ENCODE measurements at places on chromosomes 7 and 10.

DNA sequence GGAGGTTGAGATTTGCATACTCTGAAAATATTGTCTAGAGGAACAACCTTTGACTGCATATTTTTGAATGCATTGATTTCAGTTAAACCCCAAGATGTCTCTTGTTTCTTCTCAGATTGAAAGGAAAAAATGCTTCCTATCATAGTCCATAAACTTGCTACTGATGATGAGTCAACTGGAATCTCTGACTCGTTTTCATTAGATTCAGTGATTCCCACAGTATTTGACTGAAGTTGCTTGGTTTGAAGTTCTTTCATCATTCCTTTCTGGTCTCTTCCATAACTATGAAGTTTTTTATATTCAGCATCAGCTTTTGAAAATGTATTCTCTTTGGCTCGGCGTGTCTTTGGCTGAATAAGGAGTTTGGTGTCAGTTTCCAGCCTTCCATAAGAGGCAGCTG is 10.7 kb downstream of the PEX1 start:
- no peak for DNase-seq

DNA sequence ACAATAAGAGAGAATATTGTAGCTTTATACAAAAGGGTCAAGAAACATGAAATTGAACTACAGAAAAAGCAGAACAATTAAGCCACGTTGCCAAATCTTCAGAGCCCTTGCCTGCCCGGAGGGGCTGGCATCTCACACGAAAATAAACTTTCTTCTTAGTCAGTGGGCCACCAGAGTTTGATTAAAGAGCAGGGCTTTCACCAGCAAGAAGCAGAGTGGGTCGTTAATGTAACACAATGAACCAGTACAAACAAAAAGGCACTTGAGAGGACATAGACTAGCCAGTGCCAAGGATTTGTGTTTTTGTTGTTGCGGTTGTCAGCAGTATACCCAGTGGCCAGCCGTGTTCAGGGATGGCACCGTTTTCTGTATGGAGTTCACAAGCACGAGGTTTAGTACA is 155.4 kb downstream of the NRP1 start:
- no peak for DNase-seq

DNA sequence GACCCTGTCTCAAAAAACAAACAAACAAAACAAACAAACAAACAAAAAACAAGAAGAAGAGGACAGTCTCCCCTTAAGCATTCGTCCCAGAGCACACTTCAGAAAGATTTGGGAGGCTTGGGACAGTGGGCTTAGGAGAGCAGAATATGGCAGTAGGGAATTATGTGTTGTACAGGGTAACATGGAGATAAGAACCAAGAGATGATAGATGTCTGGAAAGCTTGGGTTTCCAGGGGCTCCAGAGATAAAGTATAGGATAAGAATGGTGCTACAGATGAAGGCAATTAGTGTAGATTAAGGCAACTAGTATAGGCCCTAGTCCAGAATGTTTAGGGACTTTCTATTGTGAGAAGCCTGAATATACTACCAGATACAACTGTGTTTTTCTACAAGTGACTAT is 934.9 kb upstream of the AUTS2 start:
- no peak for DNase-seq

GRCh38 chr10:51659344-51659743 is 40.1 kb downstream of the CSTF2T start:
- DNase-seq, result no peak

DNA sequence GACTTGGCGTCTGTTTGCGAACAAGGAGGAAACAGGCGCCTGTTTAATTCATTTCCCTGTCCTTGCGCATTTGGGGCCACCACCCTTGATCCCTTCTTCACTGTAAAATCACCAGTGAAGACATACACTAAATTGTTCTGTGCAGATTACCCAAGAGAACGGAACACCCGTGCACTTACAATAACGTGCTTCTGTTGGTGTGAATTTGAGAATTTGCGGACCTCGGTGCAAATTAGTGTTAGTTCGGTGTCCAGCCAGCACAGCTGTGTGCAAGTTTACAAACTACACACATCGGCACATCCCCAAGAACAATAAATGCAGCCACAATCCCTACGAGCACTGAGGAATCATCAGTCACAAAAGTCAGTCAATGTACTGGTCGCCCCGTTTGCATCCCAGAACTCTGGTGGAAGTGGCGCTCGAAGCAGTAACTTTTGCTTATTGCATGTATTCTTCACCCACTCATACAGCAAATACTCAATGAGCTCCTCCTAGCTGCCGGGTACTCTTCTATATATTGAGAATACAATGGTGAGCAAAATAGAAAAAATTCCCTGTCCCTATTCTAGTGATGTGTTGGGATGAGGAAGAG is 786 bp upstream of the CNOT4 start:
- no peak for DNase-seq

DNA sequence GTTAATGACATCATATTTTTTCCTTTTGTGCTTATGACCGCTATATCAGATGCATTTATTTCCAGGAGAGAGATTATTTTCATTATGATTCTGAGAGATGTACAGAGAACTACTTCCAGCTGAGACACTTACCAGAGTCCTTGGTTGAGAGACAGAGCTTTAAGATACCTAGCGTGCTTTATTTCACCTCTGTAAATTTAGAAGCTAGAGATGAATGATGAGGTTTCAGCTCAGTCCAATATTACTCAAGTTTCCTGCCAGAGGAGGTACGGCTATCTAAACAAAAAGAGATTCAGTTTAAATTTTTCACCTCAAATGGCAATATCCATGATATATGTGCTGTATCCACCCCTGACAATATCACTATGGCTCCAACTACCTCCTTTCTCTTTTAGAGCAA is 182.6 kb upstream of the FAM3C start:
- no peak for DNase-seq

- no peak for DNase-seq
Observed at GRCh38 chr7:151484971-151485707, 34.6 kb downstream of the RHEB start.

DNA sequence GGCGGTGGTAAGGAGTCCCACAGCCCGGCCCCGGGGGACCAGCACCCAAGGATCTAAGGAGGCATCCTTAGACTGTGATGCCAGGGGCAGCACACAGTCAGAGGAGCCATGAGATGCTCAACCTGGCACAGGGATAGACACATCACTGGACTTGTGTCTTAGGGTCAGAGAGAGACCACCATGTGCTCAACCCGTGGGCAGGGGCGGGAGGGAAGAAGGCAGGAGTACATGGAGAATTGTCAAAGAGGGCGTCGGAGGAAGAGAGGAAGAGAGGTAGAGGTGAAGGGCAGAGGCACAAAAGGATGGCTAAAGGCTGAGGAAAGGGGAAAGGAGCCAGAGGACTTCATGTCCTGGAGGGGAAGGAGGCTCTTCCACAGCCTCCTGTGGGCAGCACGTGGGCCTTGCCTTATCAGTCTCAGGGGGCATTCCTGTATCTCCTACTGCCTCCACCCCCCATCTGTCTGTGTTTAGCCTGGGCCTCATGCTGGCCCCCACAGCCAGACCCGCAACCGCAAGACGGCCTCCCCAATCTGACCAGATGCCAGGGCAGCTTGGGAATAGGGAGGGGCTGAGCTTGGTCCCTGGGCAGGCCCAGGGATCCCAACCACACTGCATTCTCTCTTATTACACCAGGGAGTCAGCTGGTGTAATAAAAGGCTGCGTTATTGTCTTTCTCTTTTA is 2.2 kb downstream of the ADCY1 start:
- no peak for DNase-seq

DNA sequence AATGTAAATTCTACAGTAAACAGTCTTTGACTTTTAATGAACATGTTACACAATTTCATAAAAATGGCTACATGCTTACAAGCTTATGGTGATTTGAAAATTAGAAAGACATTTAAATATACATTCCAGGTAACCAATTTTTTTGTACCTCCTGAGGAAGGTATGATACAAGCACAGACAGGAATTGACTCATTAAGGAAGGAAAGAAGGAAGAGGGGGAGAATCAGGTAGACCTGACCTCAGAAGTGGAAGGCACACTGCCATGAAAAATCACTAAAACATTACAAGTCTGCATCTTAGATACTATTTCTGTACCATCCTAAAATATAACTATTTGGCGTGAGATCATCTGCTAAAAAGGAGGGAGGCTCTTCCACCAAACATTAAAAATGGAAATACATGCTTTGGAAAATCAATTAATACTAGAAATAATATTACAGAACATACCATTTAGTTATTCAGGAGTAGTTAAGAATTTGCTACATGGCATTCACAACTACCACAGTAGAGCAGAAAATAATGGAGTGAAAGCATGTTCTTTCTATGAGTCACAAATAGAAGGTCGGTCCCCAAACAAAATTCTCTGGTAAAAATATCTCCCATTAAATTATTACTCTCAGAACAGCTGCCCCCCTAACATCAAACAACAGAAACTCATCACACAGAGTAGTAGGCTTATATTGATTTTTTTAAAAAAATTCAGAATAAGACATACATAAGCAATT is 15.2 kb downstream of the RAB11FIP2 start:
- DNase-seq, result no peak

- no peak for DNase-seq
Observed at GRCh38 chr10:83801983-83802382, 337.3 kb upstream of the GHITM start.

- no peak for DNase-seq
Observed at GRCh38 chr10:122263971-122264370, 7.1 kb upstream of the BTBD16 start.

DNA sequence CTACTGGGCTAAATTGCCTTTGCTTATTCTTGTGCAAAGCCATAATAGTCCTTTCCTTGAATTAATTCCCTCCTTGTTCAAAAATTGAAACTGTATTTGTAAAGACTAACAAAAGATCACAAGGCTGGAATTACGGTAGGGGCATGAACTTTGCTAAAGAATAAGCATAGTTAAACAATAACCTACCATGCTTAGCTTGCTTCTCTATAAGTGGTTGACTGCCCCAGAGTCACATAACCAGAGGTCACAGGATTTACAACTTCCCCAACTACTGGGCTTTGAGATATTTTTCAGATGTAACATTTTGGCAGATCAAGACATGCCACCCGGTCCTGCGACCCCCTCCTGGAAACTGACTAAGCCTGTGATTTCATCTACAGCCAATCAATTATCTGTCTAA is 181.4 kb downstream of the GPAM start:
- no peak for DNase-seq

DNA sequence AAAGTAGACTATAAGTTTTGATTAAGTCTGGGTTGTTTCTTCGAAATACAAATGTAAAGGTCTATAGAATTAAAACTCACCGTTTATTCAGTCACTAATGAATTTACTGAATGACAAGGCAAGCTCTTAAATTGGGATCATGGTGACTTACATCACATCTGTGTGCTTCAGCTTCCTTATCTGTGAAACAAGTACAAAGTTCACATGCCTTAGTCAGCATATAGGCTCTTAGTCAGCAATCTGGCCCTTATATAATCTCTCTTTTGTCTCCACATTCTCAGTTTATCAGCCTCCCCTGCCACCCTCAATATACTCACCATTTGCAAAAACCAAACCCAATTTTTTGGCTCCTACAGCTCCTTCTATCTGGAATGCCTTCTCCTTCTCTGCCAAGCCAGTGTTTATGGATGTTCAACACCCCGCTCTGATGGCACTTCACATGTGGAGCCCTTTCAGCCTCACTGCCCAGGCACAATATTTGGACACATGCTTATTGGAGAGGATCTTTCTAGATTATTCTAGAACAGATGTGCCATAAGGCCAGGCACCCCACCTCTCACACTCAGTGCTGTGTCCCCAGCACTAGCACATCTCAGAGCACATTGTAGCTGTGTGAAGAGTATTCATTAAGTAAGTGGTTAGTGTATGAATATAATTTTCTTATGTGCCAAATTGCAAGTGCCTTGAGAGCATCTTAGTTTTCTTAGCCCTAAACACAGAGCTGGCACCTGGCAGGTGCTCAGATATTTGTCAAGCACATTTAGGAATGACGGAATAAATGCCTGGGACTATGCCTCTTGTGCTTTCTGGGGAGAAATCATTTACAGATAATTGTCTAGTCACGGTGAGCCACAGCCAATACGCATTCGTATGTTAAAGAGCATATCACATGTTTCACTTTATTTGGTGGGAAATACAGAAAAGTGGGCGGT is 9.8 kb upstream of the LAMB1 start:
- no peak for DNase-seq

DNA sequence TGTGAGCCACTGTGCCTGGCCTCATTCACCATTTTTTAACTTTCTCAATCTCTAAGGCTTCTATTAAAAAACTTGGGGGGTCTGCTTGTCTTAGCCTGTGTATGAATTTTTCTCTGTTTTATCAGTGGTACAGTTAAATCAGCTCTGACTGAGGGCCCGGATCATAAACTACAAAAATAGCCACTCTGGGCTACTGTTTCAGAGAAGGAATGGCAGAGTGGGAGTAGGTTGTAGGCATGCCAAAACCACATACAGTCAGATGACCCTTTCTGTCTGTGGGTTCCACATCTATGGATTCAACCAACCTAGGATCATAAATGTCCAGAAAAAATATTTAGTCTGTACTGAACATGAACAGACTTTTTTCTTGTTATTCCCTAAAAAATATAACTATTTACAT is 21.3 kb downstream of the TBC1D12 start:
- no peak for DNase-seq

DNA sequence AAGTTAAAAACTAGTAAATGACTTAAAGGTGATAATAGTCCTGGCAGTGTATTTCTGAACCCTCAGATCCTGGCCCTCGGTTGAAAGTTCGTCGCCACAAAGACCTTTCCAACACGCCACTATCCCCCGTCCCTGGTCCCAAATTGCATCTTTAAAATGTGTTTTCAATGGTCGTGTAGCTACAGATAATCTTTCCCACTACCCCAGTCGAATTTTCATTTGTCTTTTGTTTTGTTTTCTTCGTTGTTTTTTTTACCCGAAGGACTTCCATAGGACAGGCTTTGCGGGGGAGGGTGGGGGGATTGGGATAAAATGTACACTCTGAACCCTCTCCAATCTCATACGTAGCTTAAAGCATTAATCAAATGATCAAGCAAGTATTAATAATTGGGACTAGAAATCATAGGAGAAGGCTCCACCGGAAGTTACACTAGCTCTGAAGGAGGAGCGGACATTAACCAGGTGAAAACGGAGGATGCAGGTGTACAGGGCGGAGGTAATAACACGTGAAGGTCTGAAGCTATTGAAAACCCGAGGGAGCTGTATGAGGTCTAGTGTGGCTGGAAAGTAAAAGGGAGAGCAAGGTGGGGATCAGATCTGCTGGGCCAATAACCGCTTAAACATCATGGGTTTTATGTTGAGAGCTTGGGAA is 32.8 kb upstream of the PHF14 start:
- peak; percentile 23 for DNase-seq

DNA sequence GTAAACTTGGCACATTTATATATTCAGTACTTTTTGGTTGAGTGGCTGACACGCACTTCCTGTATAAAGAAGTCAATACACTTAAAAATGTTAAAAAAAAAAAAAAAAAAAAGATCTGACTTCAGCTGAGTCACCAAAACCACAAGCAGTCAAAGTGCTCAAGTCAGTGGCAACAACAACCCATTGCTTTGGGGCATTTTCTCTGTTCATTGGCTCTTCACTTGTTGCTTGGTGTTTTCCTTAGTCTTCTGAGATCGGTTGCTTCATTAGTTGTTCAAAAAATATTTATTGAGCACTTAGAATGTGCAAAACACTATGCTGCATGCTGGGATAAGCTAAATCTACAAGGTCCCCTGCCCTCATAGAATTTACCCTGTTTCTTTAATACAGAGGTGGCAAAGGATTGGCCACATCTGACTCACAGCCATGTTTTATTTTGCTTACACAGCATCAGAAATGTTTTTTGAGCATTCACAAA is 63.7 kb downstream of the ZNRF2 start:
- no peak for DNase-seq
